ENCODE measurements at places on chromosomes 1 and 21.

DNA sequence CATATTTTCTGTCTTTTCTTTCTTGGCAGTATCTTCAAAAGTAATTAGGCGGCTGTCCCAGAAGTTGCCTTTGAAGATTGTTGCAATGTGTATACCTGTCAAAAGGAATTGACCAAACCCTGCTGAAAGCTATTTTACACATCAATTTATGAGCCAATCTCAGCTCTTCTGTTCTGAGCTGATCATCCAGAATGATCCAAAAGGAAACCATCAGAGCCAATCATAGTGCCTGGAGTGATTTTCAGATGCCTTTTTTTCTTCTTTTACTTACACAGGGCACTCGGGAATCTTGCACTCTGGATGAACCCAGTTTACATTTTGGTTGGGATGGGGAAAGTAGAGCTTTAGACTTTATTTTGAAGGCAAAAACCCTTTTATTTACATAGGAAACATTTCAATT is 21.8 kb upstream of the APOBEC4 start:
- DNase-seq, result no peak

DNA sequence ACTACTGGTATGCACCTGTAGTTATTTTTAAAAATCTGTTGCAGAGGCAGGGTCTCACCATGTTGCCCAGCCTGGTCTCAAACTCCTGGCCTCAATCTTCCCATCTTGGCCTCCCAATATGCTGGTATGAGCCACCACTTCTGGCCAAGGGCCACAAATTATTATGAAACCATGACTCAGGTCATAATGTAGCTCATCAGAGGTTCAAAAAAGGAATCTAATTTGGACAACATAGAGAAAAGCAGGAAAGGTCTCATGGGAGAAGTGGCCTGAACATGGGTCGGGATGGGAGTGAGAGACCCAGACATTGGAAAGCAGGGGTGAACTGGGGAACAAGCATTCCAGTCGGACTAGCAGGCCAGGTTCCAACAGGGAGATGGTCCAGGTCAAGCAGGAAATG is 45.2 kb upstream of the C1orf198 start:
- no peak for DNase-seq

- DNase-seq, result no peak
Measured at GRCh38 chr1:85049735-85050166, 1.5 kb upstream of the MCOLN3 start.

DNA sequence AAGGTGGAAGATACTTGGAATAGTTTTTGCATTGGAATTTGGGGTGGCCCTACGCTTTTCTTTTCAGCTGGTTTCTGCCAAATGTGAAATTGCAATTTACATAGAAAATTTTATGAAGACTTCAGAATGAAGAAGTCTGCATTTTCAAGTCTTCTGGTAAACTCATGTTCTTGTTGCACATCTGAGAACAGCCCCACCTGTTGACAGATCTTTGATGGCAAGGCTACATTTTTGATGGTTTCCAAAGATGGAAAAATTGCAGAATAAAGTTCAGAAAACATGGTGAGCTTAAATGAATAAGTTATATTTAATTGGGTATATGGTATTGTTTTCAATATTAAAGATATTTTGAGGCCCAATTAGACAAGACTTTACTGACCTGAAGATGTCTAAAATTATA is 25.4 kb downstream of the OLFM3 start:
- no peak for DNase-seq

- no peak for DNase-seq
Measured at GRCh38 chr1:56265216-56265615, 314.1 kb downstream of the PLPP3 start.

DNA sequence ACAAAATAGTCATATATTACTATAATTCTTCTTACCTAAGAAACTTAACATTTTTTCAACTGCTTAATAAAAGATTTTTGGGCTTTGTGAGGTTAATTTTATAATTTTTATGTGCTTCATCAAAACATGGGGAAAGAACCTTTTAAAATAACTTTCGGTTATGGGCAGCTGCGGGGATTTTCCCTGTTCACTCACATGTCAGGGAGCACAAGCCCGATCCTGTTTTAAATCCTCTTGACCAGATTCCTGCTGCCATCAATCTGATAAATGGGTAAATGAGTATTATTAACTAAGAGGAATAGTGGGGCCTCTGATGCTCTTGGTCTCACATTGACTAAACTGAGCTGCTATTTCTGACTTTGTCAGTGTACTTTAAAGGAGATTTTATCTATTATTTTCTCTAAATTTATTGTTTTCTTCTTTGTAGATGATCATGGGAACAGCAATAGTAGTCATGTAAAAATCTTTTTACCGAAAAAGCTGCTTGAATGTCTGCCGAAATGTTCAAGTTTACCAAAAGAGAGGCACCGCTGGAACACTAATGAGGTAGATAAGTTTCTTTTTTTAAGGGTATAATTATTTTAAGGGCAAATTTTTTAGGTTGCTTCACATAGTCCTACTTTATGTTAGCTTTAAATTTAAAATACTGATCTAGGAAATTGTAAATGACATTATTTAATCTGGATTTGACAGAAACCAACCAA is 39.6 kb downstream of the CAMTA1 start:
- DNase-seq, result no peak

DNA sequence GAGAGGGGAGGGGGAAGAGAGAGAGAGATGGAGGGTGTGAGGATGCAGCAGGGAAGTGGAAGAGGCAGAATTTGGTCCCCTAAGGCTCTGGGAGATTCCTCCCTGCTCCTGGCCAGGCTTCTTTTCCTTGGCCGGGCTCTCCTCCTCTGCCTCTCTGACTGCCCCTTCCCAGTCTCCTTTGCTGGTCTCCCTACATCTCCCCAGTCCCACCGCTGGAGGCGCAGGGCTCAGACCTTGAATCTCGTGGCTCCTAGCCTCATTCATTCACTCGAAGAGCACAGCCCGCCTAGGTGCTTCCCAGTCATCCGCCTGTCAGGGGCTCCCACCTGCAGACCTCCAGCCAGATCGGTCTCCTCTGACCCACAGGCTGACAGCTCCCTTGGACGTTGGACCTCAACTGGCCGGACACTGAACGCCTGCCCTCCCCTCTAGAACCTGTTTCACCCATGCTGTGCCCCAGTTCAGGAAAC is 76.5 kb downstream of the VWA5B1 start:
- DNase-seq, result peak; percentile 55

GRCh38 chr1:160400646-160401486 is 502 bp downstream of the VANGL2 start:
- no peak for DNase-seq

- DNase-seq, result no peak
Measured at GRCh38 chr1:30327370-30328099, 395.9 kb downstream of the MATN1 start.

- DNase-seq, result no peak
Measured at GRCh38 chr1:30039354-30040080, 683.9 kb downstream of the MATN1 start.

DNA sequence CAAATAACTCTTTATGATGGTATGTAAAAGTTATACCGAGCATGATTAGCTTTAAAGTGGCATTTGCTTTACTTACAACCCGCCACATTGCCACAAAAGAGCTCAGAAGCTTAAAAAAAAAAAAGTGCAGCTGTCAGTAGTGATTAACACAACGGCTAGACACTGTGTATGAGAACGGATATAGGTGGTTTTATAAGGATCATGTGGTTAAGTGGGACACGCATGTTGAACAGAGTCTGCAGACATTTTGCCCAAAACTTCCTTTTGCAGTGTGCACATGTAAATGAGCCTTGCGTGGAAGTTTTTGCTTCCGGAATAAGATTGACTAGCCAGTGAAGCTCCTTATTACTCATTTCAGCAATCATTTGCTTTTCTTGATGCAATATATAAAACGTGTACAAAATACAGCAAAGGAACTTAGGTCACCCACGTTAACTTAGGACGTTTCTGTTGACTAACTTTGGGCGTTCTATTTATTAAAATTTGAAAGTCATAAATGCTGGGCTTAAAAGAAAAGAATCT is 58.7 kb upstream of the RGS1 start:
- no peak for DNase-seq

GRCh38 chr1:198443365-198444233 is 96.9 kb downstream of the ATP6V1G3 start:
- DNase-seq, result no peak

GRCh38 chr1:203448521-203449061 is 27.0 kb upstream of the PRELP start:
- no peak for DNase-seq

DNA sequence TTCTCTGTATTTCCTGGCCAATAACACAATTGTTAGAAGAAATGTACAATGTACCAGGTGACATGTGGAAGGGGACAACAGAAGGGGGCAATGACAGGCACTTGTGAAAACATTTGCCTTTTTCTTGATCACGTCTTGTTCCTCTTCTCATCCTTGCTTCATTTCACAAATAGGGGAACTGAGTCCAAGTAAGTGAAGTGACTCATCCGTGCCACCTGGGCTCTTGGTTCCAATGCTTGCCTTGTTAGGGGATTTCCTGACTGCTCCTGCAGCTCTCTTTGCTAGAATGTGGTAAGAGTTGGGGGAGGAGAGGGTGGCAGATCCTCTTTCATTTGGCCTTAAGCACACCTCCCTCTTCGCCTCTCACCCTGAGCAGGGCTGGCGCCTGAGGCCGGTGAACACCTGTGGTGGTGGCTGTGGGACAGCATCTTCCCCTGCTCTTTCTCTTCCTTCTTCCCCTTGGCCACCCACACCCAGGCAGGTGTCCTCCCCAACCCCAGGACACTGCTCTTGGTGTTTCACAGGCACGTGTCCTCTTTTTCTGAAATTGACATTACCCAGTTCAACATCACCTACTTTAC is 2.2 kb upstream of the RHEX start:
- DNase-seq, result no peak

- DNase-seq, result no peak
Measured at GRCh38 chr1:12435639-12436344, 182.2 kb downstream of the DHRS3 start.

DNA sequence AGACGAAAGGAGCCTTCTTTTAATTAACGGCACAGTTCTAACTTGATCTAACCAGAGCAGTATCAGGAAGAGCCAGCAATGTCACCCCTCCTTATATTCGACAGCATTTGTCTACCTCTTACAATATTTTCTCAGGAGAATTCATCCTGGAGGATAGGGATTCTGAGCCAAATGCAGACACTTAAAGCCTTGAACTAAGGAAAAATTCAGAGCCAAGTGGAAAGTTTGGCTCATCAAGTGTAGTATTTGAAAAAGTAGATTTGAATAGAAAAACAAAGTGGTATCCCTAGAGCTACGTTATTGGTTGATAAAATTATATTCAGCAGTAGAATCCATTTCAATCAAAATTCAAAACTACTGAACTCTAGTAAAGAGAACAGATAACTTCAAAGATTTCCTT is 732.0 kb upstream of the ADGRL2 start:
- no peak for DNase-seq

- DNase-seq, result peak; percentile 46
Measured at GRCh38 chr21:46667741-46668380, 32.4 kb downstream of the PRMT2 start.

GRCh38 chr1:211640301-211640630 is 35.2 kb downstream of the NEK2 start:
- DNase-seq, result no peak

DNA sequence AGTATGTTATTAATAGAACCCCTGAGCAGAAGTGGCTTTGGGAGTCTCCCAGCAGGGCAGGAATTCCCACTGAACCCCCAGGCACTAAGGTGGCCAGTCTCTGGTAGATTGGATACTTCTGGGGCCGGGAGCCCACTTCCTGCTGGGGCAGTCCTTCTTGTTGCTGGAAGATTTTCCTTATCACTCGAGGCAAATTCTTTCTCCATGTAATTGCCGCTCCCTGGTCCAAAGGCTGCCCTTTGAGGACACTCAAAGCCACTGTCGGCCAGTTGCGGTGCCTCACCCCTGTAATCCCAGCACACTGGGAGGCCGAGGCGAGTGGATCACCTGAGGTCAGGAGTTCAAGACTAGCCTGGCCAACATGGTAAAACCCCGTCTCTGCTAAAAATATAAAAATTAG is 22.6 kb upstream of the TNFRSF1B start:
- no peak for DNase-seq

- no peak for DNase-seq
Measured at GRCh38 chr1:201127755-201128455, 921 bp upstream of the ASCL5 start.

- peak; percentile 13 for DNase-seq
Measured at GRCh38 chr1:235326719-235327558, 1.0 kb downstream of the ARID4B start.

DNA sequence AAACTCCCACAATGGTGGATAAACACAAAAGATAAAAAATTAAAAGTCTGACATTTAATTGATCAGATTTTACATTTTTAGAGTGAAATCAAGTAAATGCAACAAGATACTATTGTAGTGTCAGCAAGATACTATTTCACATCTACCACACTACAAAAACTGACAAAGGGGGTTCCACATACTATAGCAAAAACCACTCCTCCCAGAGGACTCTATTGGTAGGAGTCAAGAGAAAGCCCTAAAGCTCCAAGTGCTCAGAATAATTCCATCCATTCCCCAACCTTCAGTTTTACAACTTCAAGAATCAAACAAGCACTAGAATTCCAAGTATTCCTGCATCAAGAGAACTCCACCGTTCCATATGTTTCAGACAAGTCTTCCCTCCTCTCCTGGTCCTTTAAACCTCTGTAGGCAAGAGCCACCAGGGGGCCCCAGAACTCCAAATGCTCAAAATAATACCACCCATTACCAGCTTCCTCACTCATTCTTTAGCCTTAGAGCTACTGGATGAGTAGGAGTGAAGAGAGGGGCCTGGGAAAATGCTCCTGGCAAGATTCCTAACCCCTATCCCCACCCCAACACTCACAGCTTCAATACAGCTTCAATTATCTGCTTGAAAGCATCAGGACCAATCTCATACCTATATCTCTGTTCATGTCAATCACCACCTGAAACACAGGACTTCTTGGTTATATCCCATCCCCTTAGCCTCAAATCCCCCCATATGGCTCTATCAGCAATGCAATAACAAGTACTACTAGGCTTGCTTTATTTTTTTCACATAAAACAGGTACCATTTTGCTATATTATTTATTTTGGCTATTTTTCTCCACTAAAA is 9.9 kb downstream of the TOR1AIP2 start:
- DNase-seq, result no peak

DNA sequence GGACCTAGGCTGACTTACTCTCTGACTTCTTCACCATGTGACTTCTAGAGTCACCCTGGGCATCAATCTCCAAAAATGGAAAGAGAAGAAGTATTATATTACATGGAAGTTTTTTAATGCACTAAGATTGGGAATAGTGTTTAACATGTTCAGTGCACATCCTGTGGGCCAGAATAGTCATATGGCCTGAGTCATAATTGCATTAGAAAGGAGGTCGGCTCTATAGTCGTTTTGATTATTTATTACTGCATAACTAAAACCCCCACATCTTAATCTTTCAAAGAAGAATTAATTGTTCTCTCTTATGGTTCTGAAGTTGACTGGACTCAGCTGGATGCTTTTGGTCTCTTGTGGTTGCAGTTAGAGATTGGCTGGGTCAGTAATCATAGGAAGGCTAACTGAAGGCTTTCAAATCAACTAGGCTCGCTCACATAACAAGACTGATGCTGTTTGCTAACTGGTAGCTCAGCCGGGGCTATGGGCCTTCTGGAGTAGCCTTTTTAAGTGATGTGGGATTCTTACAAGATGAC is 810.6 kb upstream of the ADGRL4 start:
- no peak for DNase-seq

- no peak for DNase-seq
Measured at GRCh38 chr1:192524223-192524622, 51.4 kb upstream of the RGS1 start.

Measured in NT2/D1 (cell line).